B cell (primary cell): ENCODE measurements at places on chromosomes 16 and 17. TPM values are rescaled to one million over a fixed set of nuclear protein-coding genes. Genes with fewer than 3 reads are reported as not detected.

DNA sequence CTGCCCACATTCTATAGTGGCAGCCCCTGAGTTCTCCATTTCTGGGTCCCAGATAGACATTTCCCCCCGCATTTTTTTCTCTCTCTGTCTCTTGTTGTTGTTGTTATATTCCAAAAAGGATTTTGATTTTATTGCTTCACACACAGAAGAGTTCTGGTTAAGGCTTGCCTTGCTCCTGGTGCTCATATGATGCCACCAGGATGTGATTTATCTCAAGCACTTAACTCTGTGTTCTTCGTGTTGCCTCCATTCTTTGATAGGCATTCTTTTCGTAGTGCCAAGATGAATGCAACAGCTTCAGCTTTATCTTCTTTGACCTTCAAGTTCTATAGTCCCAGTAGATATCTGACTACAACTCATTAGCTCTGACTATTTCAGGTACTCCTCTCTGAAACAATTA lies 9.1 kb downstream of the ITGA3 start:
- H3K36me3 ChIP-seq, result no peaks in the 10 kb centered on the region
- H3K27me3 ChIP-seq, result no peaks in the 10 kb centered on the region
- H3K4me1 ChIP-seq, result no peaks in the 10 kb centered on the region
- no peak for DNase-seq

- H3K27ac ChIP-seq, result no peak overlapping the region
- no peaks in the 10 kb centered on the region for H3K36me3 ChIP-seq
- no peak overlapping the region for H3K4me3 ChIP-seq
- no peaks in the 10 kb centered on the region for H3K27me3 ChIP-seq
Measured at GRCh38 chr17:76107509-76107908, 3.9 kb upstream of the EXOC7 start.

The FBXO39 gene
- 0.70 TPM in 1 of 2 replicates, not detected in the other for total RNA-seq

- peaks cover 14% of the 10 kb centered on the region for H3K4me1 ChIP-seq
- no peak for DNase-seq
- H3K27me3 ChIP-seq, result no peaks in the 10 kb centered on the region
- H3K36me3 ChIP-seq, result no peaks in the 10 kb centered on the region
- H3K27ac ChIP-seq, result no peak overlapping the region
Measured at GRCh38 chr17:42243493-42243982, 32.7 kb downstream of the STAT5B start.

GRCh38 chr16:88655053-88655732 lies 4.3 kb upstream of the CYBA start:
- DNase-seq, result no peak
- H3K36me3 ChIP-seq, result peaks cover 18% of the 10 kb centered on the region
- no peak overlapping the region for H3K27ac ChIP-seq
- no peaks in the 10 kb centered on the region for H3K27me3 ChIP-seq

- H3K27me3 ChIP-seq, result no peaks in the 10 kb centered on the region
- H3K36me3 ChIP-seq, result peaks cover 41% of the 10 kb centered on the region
- no peak overlapping the region for H3K27ac ChIP-seq
Measured at GRCh38 chr16:68155425-68155824, 70.3 kb downstream of the NFATC3 start.

GRCh38 chr17:60525328-60525684 lies 736 bp downstream of the APPBP2 start:
- H3K4me3 ChIP-seq, result peak overlapping the region; percentile 97
- H3K27me3 ChIP-seq, result no peaks in the 10 kb centered on the region
- H3K4me1 ChIP-seq, result peaks cover 21% of the 10 kb centered on the region

DNA sequence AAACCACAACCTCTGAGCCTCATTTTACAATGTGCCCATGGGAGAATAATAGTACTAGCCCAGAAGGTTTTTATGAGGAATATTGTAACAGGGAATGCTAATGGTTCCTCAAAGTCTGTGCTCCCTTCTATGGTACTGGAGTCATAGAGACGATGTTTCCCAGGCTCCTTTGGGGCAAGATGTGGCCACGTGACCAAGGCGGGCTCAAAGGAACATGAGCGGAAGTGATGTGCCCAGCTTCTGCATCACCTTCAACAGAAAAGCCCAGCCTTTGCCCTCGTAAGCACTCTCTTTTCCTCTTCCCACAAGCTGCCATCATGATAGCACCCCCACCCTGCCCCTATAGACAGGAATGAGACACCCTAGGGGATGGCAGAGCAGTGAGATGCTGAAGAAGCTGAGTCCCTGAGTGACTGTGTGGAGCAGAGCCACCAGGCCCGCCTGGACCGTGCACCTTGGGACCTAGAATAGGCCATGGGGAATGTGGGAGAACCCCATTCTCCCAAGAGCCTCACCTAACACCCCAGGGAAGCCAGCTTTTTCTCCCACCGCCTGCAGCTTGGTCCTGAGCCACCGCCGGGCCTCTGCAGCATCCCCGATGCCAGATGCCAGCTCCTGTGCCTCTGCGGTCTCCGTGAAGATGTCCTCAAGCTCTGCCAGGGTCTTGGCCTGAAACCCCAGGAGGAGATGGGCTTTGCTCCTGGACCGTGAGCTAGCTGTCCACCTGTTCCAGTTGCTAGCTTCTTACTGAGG lies 22.2 kb upstream of the PIK3R6 start:
- peaks cover 5% of the 10 kb centered on the region for H3K4me1 ChIP-seq
- peaks cover 72% of the 10 kb centered on the region for H3K36me3 ChIP-seq
- H3K27ac ChIP-seq, result no peak overlapping the region

- H3K36me3 ChIP-seq, result no peaks in the 10 kb centered on the region
- peak overlapping the region; percentile 45 for H3K4me3 ChIP-seq
- no peak overlapping the region for H3K27ac ChIP-seq
- peaks cover 50% of the 10 kb centered on the region for H3K27me3 ChIP-seq
- DNase-seq, result peak; percentile 55
- H3K4me1 ChIP-seq, result peaks cover 50% of the 10 kb centered on the region
Measured at GRCh38 chr17:80477647-80478478, 1.5 kb upstream of the NPTX1 start.

- peak within 1 kb of the TSS; percentile 62 for H3K4me3 ChIP-seq
- H3K36me3 ChIP-seq, result no peaks in the 10 kb centered on the region
- peaks cover 57% of the 10 kb centered on the region for H3K27me3 ChIP-seq
- H3K4me1 ChIP-seq, result peaks cover 12% of the 10 kb centered on the region
- H3K27ac ChIP-seq, result no peak within 1 kb of the TSS
- peak; percentile 58 for DNase-seq
Measured at GRCh38 chr17:79023886-79024771, at the start of gene C1QTNF1. TSS of gene C1QTNF1 (plus strand) at chr17:79024169. CDS start at chr17:79043969, 19,800 bp downstream.

GRCh38 chr16:46774743-46775177 lies 26.6 kb upstream of the MYLK3 start:
- no peaks in the 10 kb centered on the region for H3K4me1 ChIP-seq
- H3K36me3 ChIP-seq, result no peaks in the 10 kb centered on the region
- no peak overlapping the region for H3K27ac ChIP-seq
- DNase-seq, result no peak

GRCh38 chr17:72967977-72968585 lies 124.4 kb downstream of the SLC39A11 start:
- H3K36me3 ChIP-seq, result no peaks in the 10 kb centered on the region
- DNase-seq, result no peak
- no peak overlapping the region for H3K4me3 ChIP-seq
- H3K27me3 ChIP-seq, result no peaks in the 10 kb centered on the region
